Skeletal muscle cell (primary cell): ENCODE measurements at places on chromosomes 2 and 18.
A peak's percentile ranks its signal among the peaks of the same experiment; 100 is the strongest.

DNA sequence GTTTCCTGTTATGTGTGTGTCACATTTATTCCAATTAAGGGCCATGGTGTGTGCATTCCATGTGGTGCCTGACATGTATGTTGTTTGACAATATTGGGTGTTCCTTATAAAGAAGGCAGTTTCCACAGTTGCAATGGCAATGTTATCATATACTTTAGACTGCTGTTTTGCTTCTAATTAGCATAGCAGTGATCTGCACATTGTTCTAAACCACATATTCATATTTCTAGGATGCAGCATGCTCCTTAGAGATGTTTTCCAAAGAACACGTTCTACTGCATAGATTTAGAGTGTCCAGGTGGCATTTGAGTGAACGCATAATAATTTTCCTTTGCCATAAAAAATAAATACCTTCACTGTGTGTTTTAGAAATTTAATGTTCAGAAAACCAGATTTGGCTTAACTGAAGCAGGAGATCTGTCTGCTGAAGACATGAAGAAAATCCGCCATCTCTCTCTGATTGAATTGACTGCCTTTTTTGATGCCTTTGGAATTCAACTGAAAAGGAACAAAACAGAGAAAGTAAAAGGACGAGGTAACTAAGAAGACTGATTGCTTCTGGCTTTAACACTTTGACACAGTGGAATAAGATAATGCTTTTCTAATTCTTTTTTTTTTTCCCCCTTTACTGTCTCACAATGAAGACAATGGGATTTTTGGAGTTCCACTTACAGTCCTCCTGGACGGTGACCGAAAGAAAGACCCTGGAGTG is 143.7 kb downstream of the ARHGAP28 start:
- no peak for DNase-seq

GRCh38 chr18:46497129-46497528 is 159.9 kb downstream of the LOXHD1 start:
- no peak for DNase-seq

- DNase-seq: peak; percentile 58
These were observed 43.4 kb downstream of the ITGB6 start for GRCh38 chr2:160156665-160157064.

DNA sequence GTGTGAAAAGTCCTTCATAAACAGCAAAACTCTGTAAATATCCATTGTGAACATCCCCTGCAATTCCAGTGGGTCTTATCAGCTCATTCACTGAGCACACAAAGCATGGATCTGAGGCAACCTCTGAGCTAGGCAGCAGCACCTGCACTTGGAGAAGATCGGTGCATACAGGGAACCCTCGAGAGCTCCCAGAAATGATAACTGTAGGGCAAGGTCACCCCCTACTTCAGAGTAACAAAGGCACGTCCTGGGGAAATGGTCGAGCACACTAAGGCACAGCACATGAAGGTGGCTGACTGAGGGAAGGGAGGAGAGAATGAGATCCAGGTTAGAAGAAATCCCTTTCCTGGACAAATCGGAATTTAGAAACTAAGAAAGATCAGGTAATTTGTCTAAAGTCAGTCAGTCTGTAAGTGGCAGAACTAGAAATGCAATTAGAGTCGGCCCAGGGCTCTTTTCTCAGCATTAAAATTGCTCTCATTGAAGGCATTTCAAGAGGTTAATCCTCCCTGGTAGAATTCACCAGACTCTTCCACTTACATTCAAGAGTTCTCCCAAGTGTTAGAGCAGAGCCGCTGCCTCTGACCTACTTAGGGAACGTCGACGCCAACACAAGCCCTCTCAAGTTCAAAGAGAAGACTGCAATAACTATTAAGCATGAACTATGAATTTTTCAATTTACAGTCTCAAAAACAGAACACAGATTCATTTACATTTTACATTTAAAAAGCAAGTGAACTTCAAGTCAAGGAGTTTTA is 45.9 kb downstream of the PXDN start:
- no peak for DNase-seq

DNA sequence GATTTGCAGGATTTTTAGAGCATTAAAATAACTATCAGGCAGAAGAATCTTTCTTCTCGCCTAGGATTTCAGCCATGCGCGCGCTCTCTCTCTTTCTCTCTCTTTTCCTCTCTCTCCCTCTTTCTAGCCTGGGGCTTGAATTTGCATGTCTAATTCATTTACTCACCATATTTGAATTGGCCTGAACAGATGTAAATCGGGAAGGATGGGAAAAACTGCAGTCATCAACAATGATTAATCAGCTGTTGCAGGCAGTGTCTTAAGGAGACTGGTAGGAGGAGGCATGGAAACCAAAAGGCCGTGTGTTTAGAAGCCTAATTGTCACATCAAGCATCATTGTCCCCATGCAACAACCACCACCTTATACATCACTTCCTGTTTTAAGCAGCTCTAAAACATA is 137.0 kb downstream of the MEIS1 start:
- DNase-seq: no peak

- peak; percentile 54 for DNase-seq
These were observed 67.7 kb upstream of the L3MBTL4 start for GRCh38 chr18:6482198-6482977.

- DNase-seq: peak; percentile 3
These were observed 96.8 kb downstream of the SNTG2 start for GRCh38 chr2:1047485-1047884.

DNA sequence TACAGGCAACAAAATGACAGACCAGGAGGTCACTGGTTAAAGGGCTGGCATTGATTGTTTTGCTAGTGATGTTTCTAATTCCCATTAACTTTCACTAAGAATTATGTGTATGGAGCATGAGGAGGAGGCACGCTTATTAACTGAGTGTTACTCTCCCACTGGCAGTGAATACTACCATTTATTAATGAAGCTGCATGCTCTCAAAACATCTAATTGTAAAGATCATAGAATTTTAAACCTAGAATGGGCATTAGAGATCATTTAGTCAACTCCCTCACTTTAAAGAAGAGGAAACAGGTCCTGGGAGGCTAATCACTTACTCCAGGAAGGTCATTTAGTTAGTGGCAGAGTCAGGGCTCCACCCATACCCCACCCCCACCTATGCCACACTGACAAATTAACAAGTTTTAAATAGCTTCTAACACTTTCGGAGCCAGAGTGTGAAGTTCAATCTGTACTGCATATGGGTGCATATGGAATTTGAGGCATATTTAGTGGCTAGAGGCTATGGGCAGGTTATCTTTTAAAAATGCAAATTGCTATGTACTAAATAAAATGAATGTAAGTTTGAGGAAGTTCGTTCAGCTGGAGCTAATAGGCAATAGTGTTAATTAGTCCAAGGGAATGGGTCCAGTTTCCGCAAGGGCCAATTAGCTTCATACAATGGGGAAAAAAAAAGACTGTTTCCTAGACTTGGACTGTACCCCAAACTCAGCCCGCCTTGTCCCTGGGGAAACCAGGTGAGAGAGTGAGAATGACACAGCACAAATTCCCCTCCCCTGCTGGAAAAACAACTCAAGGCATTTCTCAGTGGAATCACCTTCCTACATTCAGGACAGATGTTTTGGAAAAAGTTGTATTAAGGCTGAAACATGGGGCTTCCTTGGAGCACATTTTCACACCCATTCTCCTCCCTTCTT is 178.8 kb downstream of the ICOS start:
- DNase-seq: no peak

GRCh38 chr2:69022548-69022947 is 9.6 kb downstream of the ANTXR1 start:
- no peak for DNase-seq

- DNase-seq: peak; percentile 96
These were observed 10.8 kb downstream of the EMILIN2 start for GRCh38 chr18:2857491-2858131.

DNA sequence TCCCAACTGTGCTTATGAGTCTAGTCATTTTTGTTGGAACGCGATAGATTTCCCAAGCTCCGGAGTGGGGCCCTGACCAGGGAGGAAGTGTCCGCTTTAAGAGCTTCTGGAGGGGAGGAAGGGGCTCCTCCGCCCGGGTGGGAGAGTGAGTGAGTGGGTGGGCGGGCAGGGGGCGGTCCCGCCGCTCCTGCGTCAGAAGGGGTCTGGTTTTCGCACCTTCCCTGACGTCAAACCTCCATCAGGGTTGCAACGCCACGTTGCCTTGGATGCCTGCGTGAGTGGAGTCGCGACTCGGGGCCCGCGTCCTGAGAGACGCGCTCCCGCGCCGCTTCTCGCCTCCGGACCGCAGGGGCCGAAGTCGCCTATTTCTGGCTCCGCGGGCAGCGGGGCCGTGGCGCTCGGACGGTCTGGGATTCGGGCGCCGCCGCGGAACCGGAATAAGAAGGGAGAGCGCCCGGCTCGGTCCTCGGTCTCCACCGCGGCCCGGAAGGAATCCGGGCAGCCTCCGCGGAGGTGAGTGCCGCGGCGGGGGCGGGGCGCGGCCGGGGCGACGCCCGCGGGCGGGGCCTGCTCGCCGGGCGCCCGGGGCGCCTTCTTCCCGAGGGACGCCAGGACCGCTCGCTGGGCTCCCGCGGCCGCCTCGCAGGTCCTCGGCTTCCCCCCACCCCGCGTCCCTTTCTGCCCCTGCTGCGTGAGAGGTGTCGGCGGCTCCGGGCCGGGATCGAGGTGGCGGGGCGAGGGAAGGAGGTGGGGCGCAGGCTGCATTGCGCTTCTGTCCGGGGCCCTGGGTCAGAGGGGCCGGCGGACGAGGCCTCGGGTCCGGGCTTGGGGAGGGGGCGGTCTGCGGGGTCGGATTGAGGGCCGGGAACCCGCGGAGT is at the start of gene ZDBF2:
Gene ZDBF2 (plus strand): TSS at position 230 of the 878 bp plus-strand sequence. CDS start 7,187 bp downstream, outside the sequence.
- DNase-seq: peak; percentile 54

GRCh38 chr2:50397992-50398765 is 633.8 kb downstream of the NRXN1 start:
- no peak for DNase-seq

DNA sequence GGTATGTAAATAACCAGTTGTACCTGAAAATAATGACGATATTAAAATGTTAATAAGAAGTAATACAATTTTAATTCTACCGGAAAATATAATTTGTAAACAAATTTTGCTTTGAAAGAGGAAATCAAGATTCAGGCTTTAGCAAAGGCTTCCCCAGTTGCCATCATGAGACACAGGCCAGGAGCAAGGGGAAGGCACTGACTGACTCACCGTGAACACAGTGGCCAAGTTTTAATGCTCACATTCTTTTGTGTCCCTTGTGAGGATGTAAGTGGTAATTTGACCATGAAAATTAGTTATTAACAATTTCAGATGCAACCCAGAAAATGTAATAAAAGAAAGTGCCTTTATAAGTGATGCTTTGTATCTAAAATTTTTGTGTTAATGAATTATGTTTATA is 164.1 kb downstream of the GREB1L start:
- DNase-seq: no peak

DNA sequence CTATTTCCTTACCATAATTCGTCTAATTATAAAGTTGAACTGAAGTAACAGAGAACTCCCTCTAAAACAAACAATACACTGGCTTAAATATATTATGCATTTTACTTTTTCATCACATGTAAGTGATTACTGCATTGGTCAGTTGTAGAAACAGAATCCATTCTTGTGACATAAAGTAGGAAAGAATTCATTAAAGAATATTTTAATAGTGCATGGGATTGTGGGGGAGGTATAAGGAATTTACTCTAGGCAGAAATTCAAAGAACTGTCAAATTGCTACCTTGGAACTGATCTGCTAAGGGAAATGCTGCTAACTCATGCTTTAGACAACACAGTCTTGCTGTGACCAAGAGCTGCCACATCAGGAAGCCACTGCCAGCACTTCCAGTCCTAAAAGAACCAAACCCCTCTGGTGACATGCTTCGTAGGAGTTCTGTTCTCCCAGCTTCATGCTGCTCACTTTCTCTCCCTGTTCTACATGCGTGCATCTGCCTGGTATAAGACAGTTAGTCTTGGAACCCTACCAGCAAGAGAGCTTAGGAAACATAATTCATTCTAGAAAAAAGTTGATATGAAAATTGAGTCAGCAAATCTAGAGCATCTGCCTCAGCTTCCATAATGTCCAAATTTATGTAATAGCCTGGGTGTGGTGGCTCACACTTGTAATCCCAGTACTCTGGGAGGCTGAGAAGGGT is 1137.6 kb upstream of the NXPH2 start:
- no peak for DNase-seq

GRCh38 chr2:117065912-117066311 is 748.6 kb upstream of the DDX18 start:
- DNase-seq: no peak

DNA sequence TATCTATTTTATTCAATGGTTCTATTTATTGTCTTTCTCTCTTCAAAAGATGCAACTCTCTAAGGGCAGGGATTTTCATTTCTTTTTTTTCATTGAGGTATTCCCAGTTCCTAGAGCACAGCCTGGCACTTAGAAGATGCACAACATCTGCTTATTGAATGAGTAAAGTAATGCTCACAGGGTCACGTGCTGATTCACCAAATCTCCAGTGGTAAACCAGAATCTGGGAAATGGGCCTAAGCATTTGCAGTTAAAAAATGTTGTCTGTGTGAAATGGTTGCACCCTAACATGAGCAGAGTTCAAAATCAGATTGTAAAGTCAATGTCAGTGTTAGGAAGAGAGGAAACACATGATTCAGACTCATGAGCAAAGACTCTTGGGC is 15.8 kb downstream of the SLC8A1 start:
- DNase-seq: no peak

DNA sequence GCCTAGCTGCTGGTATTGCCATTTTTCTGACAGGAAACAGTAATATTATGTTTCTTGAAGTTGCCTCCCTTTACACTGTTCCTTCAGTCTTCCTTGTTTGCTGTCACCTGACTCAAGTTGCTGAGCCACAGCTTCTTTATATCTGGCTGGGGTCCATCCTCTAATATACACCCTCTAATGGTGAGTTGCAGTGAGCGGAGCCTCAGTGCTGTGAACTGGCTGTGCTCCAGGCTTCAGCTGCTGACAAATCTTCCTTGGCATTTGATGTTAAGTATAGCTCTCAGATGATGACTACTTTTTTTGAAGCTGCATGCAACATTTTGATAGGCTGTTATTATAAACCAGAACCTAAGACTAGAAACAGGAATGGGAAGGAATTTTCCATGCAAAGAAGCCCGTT is 366.7 kb downstream of the NUP35 start:
- peak; percentile 71 for DNase-seq

GRCh38 chr2:174546519-174547506 is 50.8 kb downstream of the WIPF1 start:
- DNase-seq: peak; percentile 11

DNA sequence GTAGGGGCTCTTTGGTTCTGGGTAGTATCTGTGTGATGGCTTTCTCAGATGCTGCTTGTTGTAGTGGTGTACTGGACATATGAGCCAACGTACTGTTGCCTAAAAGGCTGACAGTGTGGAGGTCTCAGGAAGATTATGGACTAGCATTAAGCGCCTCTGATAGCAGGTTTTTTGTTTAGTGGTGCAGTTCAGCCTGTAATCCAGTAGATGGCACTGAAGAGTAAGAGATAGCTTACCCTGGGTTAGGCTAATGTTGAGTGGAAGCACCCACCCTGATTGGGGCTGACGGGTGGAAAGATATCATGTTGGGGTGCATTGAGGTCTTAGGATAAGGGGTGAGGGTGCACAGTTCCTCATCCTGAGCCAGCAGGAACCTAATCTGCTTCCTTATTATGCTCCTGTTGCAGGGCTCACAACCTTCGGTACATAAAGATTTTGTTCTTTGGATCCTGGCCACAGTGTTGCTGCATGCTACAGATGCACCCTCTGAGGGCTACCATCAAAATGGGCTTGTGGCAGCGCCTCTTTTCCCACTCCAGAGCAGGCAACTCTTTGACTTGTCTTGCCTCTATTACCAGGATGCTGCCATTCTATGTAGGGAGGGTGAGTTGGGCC is 79.6 kb downstream of the MSTN start:
- no peak for DNase-seq

GRCh38 chr2:118013221-118013723 is 598 bp downstream of the CCDC93 start:
- DNase-seq: no peak

GRCh38 chr2:209845666-209846065 is 74.0 kb downstream of the UNC80 start:
- no peak for DNase-seq

- DNase-seq: peak; percentile 1
These were observed 6.8 kb downstream of the SCTR start for GRCh38 chr2:119517433-119517832.
